Foreskin keratinocyte (primary cell): ENCODE measurements at places on chromosomes 11 and 22. TPM values are rescaled to one million over a fixed set of nuclear protein-coding genes. Genes with fewer than 3 reads are reported as not detected.

YPEL4 gene
- not detected in 2 replicates for polyA plus RNA-seq

NXPE1 gene
- not detected in 2 replicates for polyA plus RNA-seq

PSMC3 gene
- 249 and 296 TPM in 2 replicates for polyA plus RNA-seq

RIMBP3B gene
- polyA plus RNA-seq: 0.01 and 0.03 TPM in 2 replicates

OR8G5 gene
- polyA plus RNA-seq: not detected in 2 replicates

CFAP300 gene
- polyA plus RNA-seq: 3.1 and 3.7 TPM in 2 replicates

GGTLC2 gene
- not detected in 2 replicates for polyA plus RNA-seq

OR8A1 gene
- not detected in 2 replicates for polyA plus RNA-seq

OR52A5 gene
- not detected in 2 replicates for polyA plus RNA-seq

ADAMTS8 gene
- not detected in 2 replicates for polyA plus RNA-seq

SLC29A2 gene
- 6.2 and 6.7 TPM in 2 replicates for polyA plus RNA-seq

SAA2 gene
- polyA plus RNA-seq: 0.26 and 0.72 TPM in 2 replicates

MIOX gene
- 0.04 TPM in 1 of 2 replicates, not detected in the other for polyA plus RNA-seq

TIGD3 gene
- polyA plus RNA-seq: 0.10 and 0.13 TPM in 2 replicates

PATZ1 gene
- 9.2 and 10.0 TPM in 2 replicates for polyA plus RNA-seq

SART1 gene
- 65.2 and 68.0 TPM in 2 replicates for polyA plus RNA-seq

TRIM68 gene
- polyA plus RNA-seq: 4.5 and 4.8 TPM in 2 replicates

OR2AT4 gene
- not detected in 2 replicates for polyA plus RNA-seq

KCNJ4 gene
- 0.02 TPM in 1 of 2 replicates, not detected in the other for polyA plus RNA-seq

OR11H1 gene
- not detected in 2 replicates for polyA plus RNA-seq

ZNF214 gene
- polyA plus RNA-seq: 0.56 and 0.73 TPM in 2 replicates

PDE2A gene
- 1.2 and 1.4 TPM in 2 replicates for polyA plus RNA-seq

CNGA4 gene
- polyA plus RNA-seq: 0.03 TPM in 1 of 2 replicates, not detected in the other

MS4A12 gene
- not detected in 2 replicates for polyA plus RNA-seq
